Effector memory CD8-positive, alpha-beta T cell (primary cell): ENCODE measurements at places on chromosomes 1 and 21.

DNA sequence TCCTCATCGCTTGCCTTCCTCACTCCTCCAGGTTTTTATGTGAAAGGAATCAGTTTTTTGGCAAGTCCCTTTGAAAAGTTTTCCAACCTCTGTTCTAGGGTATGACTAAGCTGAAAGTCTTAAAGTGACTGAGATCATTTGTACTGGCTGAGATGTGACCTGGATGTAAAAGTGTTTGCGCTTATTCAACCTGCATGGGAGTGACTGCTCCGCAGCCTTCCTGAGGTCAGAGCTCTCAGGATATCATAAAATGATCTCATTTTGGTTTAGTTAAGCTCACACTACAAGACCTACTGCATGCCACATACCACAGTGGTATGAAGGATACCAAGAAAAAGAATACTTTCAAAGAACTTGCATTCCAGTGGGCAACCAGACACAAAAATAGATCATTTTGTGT, 29.8 kb upstream of the TADA1 start:
- DNase-seq, result no peak

DNA sequence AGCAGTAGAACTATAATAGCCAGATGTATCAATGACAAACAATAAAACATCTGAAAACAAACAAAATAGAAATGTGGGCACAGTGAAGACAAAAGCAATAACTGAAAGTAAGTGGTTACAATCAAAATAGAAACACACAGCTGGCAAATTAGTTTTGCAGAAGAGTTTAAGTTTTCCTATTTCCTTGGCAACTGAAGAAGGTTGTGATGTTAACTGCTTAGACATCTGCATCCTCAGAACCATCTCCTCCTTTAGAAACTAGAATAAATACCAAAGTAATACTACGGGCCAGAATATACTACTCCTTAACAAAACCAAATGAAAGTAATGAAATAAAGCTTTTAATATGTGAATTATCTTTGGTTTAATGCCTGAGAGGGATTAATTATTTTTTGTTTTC, 605.5 kb downstream of the LTN1 start:
- DNase-seq, result no peak

DNA sequence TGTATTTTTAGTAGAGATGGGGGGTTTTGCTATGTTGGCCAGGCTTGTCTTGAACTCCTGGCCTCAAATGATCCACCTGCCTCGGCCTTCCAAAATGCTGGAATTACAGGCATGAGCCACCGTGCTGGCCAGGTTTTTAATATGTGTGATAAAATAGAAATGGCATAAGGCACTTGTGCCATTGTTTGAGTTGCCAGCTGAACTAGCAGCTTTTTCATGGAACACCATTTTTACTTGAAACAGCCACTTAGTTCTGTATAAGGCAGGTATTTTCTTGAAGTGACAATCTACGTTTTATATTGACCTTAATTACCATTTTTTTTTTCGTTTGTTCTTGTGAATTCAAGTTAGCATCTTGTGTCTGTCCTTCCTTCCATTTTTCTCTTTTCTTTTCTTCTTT, 28.3 kb downstream of the MTF2 start:
- no peak for DNase-seq

DNA sequence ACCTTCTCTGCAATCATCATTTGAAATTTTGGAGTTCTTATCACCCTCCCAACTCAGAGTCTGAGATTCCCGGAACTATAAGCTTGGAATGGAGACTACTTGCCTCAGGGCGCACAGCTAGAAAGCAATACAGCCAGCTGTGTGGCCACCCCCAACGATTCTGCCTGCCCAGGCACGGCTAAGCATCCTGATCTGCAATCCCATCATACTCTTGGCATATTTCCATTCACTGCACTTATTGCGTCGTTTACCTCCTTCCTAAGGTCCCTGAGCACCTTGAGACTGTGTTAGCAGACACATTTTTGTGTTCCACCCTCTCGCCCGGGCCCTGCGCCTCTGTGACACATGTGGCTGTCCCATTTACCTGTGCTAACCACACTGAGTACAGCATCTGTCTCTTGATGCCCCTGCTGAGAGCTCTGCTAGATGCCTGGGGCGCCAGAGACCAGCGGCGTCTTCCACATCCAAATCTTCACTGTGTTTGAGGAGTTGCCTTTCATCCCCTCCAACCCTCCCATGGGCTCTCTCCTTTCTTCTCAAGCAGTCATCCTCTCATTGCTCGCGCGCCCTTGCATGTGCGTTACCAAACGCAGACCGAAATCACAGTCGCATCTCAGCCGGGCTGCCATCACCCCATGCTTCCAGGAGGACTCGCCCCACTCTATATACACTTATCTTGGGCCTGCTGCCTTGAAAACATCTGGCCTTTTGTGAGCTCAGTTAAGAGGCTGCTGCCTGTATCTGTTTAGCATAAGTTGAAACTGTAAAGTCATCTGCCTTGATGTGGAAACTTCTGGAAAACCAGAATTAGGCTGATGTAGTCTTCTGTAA, 3.5 kb upstream of the CLDN19 start:
- DNase-seq, result no peak

- DNase-seq, result no peak
These were observed 91.4 kb downstream of the HMCN1 start for GRCh38 chr1:185825556-185825955.

- no peak for DNase-seq
These were observed 418.2 kb upstream of the NFIA start for GRCh38 chr1:60664086-60664625.

- DNase-seq, result no peak
These were observed 36.8 kb downstream of the KCNAB2 start for GRCh38 chr1:6082430-6082971.

- no peak for DNase-seq
These were observed 78.5 kb downstream of the BACH1 start for GRCh38 chr21:29377266-29377665.

- DNase-seq, result no peak
These were observed 43.7 kb upstream of the ZNF281 start for GRCh38 chr1:200453553-200453905.

DNA sequence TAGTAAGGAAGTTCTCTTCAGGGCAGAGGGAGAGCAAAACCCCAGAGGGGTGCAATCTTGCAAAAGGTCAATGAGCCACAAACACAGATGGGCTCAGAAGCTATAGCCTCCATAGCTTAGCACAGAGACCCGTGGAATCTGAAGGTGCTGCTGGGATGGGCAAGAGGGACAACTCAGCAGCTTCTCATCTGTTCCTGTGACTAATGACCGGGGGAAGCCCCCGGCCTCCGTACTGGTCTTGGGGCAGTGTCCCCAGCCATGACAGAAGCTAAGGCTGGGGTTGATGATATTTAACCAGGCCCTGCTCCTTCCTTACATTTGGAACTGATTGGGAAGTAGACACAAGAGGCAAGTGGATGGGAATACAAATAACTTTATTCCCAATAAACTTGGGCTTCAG, 19.1 kb downstream of the EXOC8 start:
- no peak for DNase-seq

GRCh38 chr1:218702775-218703174, 357.6 kb downstream of the TGFB2 start:
- no peak for DNase-seq

GRCh38 chr1:94012708-94013366, 103.6 kb upstream of the GCLM start:
- DNase-seq, result no peak

DNA sequence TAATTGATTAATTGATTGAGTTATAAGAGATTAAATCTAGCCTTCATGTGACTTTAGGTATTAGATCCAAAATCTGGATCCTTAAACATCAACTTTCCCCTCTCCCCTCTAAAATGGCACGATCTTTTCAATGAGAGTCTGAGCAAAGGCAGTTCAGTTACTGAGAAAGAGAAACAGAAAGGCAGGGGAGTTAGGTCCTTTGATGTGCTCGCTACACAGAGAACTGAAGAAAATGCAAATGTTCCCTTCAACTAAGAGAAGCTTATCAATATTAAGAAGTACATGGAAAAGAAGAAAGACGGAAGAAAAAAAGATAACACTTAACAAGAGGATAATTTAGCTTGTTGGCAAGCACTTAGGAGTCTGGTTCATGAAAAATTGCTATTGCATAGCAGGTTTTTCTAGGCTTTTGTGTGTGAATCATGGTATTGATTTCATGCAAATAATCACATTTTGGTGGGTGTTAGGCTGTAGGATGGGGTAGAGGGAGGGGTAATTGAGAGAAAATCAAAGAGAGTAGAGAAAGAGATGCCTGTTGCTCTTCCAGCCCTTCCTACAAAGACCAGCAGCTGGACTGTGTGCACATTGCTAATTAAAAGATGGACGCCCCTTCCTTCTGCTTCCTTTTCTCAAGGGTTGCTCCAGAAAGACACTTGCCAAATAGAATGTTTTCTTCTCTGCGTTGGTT, 307.6 kb upstream of the PLXNA2 start:
- no peak for DNase-seq

- no peak for DNase-seq
These were observed 186.7 kb upstream of the NFIA start for GRCh38 chr1:60895701-60896100.
